Glomerular endothelial cell (primary cell): ENCODE measurements at places on chromosomes 16 and 17. TPM values are rescaled to one million over a fixed set of nuclear protein-coding genes. Genes with fewer than 3 reads are reported as not detected.

- DNase-seq = peak; percentile 55
Measured at GRCh38 chr16:81624760-81625543, 154.1 kb upstream of the PLCG2 start.

- DNase-seq = no peak
Measured at GRCh38 chr17:40093005-40093579, 7.3 kb downstream of the NR1D1 start.

GRCh38 chr17:82106688-82107305, 8.8 kb upstream of the FASN start:
- DNase-seq = no peak

GRCh38 chr16:56607109-56607618, 1.2 kb upstream of the MT2A start:
- DNase-seq = peak; percentile 95

DNA sequence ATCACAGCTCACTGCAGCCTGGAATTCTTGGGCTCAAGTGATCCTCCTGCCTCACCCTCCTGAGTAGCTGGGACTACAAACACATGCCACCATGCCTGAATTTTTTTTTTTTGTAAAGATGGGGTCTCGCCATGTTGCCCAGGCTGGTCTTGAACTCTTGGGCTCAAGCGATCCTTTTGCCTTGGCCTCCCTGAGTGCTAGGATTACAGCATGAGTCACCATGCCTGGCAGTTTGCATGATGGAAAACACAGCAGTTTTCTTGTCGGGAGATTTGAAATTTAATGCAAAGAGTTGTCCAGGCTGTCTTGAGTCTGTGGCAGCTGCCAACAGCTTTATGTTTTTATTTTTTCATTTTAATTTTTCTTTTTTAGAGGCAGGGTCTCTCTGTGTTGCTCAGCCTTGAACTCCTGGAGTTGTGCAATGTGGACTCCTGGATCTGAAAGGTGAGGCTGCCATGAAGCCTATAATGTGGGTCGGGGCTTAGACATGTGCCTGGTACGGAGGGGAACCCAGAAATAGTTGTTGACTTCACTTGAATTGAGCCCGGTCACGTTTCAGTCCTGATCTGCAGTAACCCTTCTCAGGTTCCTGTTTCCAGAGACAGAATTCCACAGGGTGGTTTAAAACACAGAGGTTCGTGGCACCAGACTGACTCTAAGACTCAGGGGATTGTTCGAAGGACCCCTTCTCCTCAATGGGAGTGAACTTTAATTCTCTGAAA, 18.7 kb downstream of the CD300A start:
- DNase-seq = no peak

- no peak for DNase-seq
Measured at GRCh38 chr17:28574526-28574925, 2.2 kb downstream of the ALDOC start.

GRCh38 chr17:45650561-45650960, 133.6 kb upstream of the CRHR1 start:
- DNase-seq = no peak

C16orf92 gene
- not detected in 2 replicates for total RNA-seq

SAMD14 gene
- total RNA-seq = 9.6 and 24.9 TPM in 2 replicates

QPRT gene
- total RNA-seq = 6.0 and 14.9 TPM in 2 replicates

SDR42E1 gene
- total RNA-seq = 3.5 and 6.6 TPM in 2 replicates

BICDL2 gene
- not detected in 2 replicates for total RNA-seq
